ENCODE measurements at places on chromosomes 7 and 10.

- no peak for DNase-seq
Observed at GRCh38 chr7:69967689-69968450, 369.6 kb downstream of the AUTS2 start.

DNA sequence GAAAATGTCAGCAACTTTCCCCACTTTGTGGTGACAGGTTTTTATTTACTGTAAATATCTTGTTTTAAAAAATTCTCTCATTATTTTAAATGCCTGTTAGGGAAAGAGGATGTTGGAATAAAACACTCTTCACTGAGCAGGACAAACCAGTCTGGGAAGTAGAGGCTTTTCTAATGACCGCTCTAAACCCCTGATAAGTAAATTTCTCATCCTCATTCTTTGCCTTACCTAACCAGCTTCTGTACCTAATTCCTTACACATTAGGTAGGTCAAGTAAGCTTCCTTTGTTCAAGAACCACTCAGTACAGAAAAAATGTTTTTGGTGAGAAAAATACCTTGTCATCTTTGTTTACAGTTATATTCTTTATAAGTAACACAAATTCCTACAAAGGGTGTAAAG is 143.6 kb downstream of the GPR85 start:
- DNase-seq, result no peak

DNA sequence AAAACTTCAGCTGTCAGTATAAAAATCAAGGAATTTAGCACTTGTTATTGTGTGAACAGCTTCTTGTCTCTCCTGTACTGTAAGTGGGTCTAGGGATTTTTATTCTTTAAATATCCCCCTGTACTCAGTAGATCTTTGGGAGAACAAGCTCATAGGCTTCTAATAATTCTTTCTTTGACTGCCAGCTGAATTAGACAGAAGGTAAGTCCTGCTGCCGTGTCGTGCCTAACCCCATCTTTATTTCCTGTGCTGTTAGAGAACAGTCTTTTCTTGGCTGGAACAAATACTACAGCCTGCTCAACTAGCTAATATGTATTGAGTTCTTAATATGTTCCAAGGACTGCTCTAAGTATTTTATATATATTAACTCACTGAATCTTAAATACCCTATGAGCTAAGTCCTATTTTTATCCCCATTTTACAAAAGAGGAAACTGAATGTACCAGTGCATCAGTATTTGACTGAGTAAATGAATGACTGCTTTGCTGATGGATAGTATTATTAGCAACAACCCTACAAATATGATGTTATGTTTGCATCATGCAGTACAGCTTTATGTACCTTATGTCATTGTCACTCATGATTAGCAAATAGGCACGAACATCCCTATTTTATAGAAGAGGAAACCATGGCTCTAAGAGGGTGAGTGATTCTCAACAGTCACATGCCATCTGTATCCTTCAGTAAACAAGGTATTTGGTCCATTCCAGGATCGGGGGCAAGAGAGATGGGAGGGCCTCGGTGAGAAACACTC is 5.5 kb upstream of the DUSP5 start:
- DNase-seq, result no peak

- peak; percentile 1 for DNase-seq
Observed at GRCh38 chr7:26061678-26062603, 90.1 kb upstream of the NFE2L3 start.

DNA sequence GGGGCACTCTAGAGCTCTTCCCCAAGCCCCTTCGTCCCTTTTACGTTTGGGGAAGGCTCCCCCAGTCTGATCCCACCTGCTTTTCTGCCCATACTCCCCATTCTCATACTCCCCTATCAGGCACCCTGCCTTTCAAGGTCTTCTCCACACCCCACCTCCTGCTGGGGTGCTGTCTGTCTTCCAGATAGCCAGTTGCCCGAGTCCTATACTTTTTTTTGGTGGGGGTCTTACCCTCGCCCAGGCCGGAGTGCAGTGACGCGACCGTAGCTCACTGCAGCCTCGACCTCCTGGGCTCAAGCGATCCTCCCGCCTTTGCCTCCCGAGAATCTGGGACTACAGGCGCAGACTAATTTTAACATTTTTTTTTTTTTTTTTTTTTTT is 775 bp upstream of the ABHD11 start:
- DNase-seq, result no peak

DNA sequence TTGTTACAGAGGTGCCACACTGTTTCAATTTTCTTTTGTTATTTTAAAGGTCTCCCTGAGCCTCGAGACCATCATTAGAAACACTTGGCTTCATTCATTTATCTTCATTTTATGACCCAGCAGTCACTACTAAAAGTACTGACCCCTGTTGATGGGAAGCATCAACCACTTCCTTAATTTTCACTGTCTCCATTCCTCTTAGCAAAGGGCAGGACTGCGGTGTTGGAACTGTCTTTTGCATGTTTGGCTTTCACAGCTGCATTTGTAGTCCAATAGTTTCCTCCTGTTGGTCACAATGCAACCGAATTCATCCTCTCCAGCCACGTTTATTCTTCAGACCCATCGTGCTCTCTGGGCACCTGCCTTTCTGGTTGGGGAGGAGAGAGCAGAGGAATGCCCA is 46.7 kb upstream of the PDZD8 start:
- DNase-seq, result no peak

DNA sequence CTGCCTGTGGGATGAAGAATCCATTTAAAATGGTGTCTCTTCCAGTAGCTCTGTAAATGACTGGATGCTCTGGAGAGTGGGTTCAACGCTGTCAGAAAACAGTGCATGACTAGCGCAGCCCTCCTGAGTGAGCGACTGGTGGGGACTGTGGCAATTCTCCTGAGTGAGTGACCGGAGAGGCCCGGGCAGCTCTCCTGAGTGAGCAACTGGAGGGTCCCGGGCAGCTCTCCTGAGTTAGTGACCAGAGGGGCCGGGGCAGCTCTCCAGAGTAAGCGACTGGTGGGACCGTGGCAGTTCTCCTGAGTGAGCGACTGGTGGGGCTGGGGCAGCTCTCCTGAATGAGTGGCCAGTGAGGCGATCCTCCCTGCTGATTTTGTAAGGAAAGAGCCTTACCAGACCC is 85.5 kb downstream of the WDR37 start:
- no peak for DNase-seq

DNA sequence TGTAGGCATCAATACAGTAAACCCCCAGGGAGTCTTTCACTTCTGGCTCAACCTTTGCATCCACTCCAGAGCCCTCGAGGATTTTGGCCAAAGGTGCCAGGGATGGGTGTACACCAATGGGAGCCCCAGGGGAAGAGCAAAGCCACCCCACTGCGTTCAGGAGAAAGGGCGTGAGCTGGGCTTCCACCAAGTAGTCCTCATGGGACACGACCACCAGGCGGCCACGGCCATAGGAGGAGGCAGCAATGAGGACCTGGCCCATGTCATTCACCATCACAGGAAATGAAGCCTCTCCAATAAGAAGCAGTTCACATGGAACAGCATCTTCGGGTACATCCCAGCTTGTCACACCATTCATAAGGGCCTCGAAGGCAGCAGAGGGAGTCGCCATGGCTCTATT is 25.8 kb downstream of the TCAF1 start:
- no peak for DNase-seq

- no peak for DNase-seq
Observed at GRCh38 chr7:102253973-102254370, 32.7 kb upstream of the SH2B2 start.

DNA sequence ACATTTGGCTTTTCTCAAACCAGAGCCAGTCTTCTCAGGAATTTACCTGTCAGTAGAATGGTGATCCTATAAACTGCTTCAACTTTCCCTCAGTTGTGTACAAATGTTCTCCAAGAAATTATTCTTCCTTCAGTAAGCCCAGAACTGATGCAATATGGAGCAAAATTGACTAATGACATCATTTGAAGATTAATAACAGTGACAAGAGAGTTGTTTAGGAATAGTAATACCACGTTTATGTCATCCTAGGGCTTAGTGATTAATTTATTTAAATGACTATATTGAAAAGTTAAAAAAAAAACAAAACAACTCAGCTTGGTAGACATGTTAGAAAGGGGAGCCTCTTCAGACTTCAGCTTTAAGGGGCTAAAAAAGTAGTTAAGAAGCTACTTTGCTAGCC is 933.2 kb downstream of the GATA3 start:
- no peak for DNase-seq

- peak; percentile 90 for DNase-seq
Observed at GRCh38 chr10:80459047-80459865, 5.1 kb downstream of the TSPAN14 start.
